ENCODE measurements at places on chromosomes 6 and 20. TPM values are rescaled to one million over a fixed set of nuclear protein-coding genes. Genes with fewer than 3 reads are reported as not detected.
A peak's percentile ranks its signal among the peaks of the same experiment; 100 is the strongest.

DNA sequence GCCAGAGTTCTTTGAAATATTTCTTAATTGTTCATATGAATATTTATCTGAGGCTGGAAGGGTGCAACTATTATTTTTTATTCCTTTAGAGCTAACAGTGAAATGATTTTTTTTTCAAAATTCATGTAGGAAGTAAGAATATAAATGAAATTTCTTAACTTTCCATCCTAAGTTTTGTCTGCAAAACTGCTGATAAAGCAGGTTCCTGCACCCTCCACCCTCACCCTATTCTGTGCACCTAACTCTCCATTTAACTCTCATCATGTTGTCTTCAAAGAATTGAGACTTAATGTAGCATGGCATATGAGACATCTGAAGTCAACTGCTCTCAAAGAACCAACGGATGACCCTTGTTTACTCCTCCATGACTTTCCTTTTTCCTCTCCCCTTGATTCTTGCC, 23.5 kb upstream of the MANEA start:
- no peak for DNase-seq

- peak; percentile 52 for DNase-seq
These were observed 37.5 kb upstream of the TMEM170B start for GRCh38 chr6:11500008-11500407.

DNA sequence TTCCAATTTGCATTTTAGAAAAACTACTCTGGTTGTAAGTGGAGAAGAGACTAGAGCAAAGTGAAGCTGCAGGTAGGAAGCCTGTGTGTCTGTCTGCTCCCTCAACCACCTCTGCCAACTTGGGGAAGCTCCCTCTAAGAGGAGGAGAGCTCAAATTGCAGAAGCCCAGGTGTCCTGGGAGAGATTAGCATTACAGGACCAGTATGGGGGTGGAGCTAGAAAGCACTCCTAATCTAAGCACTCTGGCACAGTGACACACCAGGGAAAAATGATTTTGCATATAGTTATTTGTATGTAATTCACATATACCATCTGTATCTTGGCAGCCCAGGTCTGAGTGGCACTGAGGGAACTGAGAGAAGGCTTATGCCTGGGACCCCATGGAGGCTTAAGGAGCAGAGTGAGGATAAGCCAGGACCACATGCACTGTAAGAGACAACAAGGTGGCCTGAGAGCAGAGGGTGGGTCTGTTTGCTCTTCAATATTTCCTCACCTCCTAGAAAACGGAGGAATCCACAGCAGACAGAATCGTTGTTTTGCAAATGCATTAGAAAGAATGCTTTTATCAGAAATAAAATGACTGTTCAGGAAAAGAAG, 13.6 kb downstream of the GSTA2 start:
- DNase-seq: no peak

DNA sequence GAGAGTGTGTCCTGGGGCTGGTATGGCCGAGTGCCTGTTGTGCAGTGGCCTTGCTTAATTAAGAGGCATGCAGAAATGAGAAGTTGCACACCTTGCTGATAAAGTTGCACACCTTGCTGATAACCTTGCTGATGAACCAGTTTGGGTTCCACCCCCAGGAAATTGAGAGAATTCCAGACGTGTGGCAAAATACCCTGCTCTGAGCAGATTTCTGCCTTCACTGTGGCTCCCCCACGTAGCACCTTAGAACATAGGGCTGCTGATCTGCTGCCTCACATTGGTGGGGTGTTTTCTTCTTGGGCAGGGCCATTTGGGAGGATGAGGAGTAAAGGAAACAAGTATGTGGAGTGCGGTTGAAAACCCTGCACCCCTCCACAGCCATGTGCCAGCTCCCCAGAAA, 22.5 kb upstream of the ADRM1 start:
- no peak for DNase-seq

DNA sequence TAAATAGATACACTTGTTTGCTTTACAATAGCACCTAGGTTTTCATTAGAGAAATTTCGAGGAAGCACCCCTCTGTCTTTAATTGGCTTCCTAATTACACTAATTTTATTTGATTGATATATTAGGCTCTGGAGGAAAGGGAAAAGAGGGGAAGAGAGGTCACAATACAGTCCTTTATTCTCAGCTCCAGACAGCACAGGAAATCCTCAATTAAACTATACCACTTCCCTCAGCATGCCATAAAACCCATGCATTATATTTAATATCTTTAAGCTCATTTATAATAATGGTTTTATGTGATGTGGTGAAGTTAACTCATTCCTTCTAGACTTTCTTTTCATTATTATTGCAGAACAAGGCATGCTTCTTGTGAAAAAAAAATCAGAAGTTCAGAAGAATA, 17.7 kb upstream of the PDE7B start:
- no peak for DNase-seq

- DNase-seq: no peak
These were observed 60.2 kb downstream of the NCOA3 start for GRCh38 chr20:47561603-47562583.

- peak; percentile 72 for DNase-seq
These were observed 527 bp downstream of the FBXO30 start for GRCh38 chr6:145814035-145814500.

DNA sequence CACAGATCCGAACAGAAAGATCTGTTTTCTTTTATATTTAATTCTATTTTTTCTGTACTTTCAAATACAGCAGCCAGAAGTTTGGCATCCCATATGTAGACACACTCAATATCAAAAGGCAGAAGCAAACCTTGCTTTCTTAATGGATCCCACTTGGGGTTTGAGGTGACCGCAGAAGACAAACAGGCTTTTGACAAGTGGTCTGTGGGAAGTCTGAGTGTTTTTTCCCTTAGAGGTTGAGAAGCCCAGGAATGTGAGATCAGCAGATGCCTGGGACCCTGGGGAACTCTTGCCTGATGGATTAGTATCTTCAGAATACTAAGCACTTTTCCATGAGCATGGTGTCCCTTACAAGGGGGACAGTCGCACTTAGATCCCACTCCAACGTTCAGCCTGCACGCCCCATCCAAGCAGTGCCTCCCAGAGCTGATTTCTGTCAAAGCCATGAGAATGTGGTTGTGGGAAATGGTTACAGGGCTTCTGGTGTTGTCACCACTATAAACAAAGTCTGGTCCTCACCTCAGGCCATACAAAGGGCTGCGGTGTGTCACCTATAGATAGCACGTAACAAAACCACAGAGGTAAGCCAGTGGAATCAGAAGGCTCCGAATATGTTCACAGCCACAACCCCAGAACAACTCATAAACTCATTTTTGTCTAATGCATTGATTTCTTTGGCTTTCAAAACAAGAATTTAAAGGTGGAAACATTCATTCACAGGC, 12.7 kb downstream of the IL17F start:
- DNase-seq: no peak

DNA sequence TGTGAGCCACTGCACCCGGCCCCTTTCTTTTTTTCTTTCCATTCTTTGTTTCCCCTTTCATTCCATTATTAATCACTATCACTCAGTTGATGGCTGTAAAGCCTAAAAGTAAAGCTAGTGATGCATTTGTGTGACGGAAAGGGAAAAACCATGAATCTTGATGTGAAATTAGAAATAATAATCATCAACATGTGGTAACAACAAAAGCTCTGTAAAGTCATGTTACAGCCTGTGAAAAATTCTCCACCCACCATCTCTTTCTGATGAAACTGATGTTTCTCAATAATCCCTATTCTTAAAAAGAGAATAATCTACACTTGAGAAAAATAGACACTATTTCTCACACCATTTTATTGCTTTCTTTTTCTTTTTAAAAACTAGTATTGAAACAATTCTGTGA, 80.0 kb downstream of the CRYBG1 start:
- no peak for DNase-seq

- peak; percentile 86 for DNase-seq
These were observed 74.5 kb upstream of the MRPS10 start for GRCh38 chr6:42292004-42292740.

DNA sequence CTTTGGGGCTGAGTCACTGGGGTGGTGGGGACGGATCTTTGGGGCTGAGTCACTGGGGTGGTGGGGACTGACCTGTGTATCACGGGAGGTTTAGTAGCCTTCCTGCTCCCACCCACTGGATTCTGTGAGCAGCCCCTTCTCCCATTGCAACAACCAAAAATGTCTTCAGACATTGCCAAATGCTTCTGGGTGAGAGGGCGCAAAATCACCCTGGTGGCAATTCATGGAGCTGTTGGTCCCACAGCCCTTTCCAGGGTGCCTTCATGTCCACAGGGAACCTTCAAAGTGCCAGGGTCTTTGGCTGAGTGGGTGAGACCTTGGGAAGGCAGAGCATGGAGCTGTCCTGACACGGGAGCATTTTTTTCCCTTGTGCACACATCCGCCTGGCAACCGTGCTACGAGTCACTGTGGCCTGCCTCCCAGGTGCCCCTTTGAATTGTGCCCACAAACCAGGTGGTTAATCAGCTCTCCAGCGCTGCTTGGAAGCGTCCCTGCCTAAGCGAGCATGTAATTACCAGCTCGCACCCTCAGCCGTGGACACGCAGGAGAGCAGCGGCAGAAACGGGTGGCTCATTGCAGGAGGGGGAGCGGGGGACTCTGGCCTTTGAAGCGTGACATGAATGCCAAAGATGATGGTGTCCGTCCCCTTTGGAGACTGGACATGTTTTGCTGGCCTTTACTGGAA, 27.4 kb upstream of the APCDD1L start:
- peak; percentile 86 for DNase-seq

DNA sequence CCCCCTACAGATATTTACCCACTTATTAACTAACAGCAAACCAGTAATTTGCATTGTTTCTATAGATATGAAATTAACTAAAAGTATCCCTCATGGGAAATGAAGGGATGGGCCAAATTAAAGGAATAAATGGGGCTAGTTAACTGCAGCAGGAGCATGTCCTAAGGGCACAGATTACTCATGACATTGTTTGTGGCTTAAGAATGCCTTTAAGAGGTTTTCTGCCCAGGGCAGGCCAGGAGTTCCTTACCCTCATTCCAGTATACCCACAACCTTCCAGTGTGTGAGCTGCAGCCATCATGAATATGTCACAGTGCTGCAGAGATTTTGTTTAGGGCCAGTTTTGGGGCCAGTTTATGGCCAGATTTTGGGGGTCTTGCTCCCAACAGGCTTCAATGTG, 1101.9 kb downstream of the PRIM2 start:
- DNase-seq: no peak

DNA sequence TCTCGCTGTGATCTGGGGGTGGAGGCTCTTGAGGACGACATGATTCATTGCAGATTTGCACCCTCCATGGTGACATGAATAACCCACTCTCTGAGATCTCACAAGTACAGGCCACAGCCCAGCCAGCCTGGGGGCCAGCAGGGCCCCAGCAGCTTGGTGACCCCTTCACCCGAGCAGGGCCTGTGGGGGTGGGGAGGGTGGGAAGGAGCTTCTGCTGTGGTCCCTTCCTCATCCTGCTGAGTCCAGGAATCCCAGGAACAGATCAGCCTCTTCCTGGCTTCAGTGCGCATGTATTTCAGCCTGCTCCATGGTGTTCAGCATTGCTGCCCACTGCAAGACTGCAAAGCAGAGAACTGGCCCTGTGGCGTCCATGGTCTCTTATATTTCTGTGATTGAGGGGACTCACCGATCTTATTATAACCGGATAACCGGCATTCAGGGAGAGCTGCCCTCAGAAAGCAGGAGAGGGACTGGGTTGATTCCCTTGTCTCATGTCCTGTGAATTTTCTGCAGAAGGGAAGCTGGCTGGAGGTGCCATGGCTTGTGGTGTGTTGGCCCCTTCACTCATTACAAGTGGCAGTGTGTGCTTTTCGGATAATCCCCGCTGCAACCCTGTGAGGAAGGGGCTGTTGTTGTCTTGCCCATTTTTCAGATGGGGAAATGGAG, 118.8 kb upstream of the FRMD1 start:
- DNase-seq: no peak

- DNase-seq: no peak
These were observed 7.5 kb upstream of the NUP153 start for GRCh38 chr6:17714177-17714576.

DNA sequence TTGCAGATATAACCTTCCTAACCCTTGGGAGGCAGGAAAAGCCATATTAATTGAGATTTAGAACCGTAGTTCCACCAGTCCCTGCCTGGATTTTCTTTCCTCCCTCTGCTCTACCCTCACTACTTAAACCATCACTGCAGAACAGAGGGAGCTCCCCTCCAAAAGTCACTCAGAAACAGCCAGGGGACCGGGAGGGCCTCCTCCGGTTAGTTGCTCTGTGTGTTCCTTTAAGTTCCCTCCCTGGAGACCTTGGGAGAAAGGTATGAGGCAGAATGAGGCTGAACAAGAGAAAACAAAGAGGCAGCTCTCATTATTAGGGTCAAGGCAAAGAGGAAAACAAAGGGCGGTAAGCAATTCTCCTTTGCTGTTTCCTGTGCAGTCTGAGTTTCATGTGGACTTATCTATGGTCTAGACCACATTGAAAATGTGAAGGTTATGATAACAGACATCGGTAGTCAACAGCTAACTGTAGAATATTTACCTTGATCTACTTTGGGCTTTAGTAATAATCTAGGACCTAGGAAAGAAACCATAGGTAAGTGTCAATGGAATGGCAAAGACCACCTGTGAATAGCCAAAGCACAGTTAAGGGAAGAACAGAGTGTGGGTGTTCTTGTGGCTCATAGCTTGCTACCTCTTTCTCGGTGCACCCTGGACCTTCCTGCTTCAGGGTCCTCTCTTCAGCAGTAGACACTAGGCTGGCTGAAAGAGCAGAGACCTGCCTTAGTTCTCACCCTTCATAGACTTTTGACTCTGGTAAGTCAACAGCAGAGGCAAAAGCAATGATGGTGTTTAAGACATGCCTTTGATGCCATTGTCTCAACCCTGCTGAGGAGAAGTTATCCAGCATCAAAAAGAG, 250.9 kb upstream of the CITED2 start:
- no peak for DNase-seq

GRCh38 chr6:56243518-56244070, 3.8 kb downstream of the COL21A1 start:
- DNase-seq: no peak

DNA sequence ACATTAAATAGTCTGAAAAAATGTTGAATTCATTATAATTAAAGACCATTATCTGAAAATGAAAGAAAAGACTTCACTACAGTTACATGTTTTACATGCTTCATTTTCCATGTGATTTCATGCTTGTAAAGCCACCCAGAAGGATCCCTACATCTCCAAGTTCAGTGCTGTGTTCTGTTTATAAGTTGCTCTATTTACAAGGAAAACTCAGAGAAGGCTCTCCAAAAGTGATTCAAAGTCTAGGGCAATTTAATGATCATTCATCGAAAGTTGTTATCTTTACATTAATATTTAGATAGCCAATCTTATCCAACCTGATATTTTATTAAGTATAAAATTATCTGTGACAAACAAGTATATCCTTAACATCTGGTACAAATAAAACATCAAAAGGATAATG, 494.9 kb upstream of the RNF217 start:
- DNase-seq: no peak

- no peak for DNase-seq
These were observed 113.6 kb upstream of the ZFP64 start for GRCh38 chr20:52305024-52305645.

- DNase-seq: no peak
These were observed 665.6 kb downstream of the PTPRT start for GRCh38 chr20:42524058-42524457.

The EYA2 gene
- total RNA-seq: not detected

The OXT gene
- total RNA-seq: not detected

The CGA gene
- total RNA-seq: not detected

The MRPS18A gene
- total RNA-seq: 92.4 TPM

The LHFPL5 gene
- total RNA-seq: 1.0 TPM

The HLA-DMA gene
- total RNA-seq: 7.4 TPM

The BNIP5 gene
- not detected for total RNA-seq

The ATP9A gene
- 37.1 TPM for total RNA-seq

Measured in Caki2 (cell line).